ENCODE measurements at places on chromosomes 1 and 21.
A peak's percentile ranks its signal among the peaks of the same experiment; 100 is the strongest.

DNA sequence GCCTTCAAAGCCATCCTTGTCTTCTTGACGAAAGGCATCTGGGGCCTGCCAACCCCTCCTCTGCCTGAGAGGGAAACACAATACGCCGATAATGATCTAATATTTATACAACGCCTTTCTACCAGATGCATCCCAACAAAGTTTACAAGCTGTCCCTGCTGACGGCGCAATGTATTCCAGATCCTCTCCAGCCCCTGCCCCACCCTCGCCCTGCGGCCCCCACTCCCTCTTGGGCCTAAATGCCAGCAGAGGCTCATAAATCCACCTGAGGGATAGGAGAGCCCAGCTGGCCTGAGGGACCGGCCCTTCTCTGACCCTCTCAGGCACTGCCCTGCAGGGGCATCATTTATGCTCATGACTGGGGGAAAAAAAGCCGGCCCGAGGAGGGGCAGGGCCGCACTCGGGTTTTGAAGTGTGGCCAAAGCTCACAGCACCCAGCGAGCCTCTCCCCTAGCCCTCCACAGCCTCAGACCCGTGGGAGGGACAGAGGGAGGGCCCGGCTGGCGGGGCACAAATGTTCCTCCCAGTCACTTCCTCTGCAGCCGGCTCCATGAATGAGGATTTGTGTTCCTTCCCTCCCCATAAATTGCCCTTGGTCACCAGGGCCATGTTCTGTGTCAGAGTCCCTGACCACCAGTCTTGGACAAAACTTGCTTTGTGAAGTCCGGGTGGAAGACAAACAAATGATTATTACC lies 140.3 kb downstream of the FOXD2 start:
- DNase-seq: no peak

GRCh38 chr21:37700641-37701202 lies 215.5 kb downstream of the KCNJ6 start:
- no peak for DNase-seq

GRCh38 chr1:229863651-229864545 lies 203.1 kb upstream of the GALNT2 start:
- DNase-seq: no peak

- no peak for DNase-seq
Measured at GRCh38 chr1:95028954-95029353, 43.8 kb downstream of the ALG14 start.

DNA sequence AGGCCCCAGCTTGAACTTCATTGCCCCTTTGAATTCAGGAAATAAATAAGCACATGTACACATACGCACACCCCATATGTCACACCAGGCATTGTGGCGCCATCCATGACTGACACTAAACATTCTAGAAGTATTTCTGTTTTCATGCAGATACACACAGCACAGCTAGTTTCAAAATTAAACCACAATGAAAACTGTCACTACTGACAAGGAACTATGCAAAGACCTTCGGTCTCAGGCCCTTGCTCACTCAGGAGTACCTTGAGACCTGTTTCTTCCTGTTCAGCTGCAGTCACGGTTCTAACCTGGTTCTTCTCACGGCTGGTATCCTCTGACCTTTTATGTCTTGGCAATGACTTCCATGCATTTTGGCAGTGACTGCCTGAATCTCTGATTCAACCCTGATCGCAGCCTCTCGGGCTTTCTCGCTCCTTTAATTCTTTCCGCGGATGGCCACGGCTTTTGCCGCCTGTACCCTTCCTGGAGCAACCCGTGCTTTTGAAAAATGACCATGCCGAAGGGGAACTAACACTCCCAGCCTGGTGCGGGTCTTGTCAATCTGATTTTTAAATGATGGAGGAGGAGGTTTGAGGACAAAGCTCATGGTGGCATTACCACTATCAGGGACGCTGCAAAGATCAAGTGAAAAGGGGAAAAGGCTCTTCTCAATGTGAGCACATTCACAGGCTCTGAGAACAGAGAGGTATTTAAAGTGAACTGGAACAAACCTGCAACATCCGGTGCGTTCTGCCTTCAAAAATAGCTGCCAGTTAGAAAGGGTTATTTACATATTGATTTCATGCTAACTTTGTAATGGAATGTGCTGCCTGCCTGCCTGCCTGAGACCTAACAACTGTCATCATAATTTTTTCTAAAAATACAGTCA lies 384.6 kb downstream of the RRAGC start:
- no peak for DNase-seq

GRCh38 chr1:227127891-227128290 lies 187.8 kb downstream of the COQ8A start:
- DNase-seq: no peak

DNA sequence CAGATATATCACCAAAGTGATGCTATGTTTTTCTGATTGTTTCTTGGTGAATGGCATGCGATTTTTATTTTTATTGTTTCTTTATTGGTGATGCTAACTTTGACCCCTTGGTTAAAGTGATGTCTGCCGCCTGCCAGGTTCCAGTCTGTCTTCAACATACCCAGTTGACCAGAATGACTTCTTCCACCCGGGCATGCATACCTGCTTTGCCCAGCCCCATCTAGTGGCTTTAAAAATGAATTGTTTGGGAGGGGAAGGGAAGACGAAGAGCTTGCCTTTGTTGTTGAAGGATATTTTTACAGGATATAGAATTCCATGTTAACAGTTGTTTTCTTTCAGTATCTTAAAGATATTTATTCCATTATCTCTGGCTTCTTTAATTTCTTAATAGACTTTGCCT lies 65.1 kb downstream of the ATG4C start:
- DNase-seq: no peak

DNA sequence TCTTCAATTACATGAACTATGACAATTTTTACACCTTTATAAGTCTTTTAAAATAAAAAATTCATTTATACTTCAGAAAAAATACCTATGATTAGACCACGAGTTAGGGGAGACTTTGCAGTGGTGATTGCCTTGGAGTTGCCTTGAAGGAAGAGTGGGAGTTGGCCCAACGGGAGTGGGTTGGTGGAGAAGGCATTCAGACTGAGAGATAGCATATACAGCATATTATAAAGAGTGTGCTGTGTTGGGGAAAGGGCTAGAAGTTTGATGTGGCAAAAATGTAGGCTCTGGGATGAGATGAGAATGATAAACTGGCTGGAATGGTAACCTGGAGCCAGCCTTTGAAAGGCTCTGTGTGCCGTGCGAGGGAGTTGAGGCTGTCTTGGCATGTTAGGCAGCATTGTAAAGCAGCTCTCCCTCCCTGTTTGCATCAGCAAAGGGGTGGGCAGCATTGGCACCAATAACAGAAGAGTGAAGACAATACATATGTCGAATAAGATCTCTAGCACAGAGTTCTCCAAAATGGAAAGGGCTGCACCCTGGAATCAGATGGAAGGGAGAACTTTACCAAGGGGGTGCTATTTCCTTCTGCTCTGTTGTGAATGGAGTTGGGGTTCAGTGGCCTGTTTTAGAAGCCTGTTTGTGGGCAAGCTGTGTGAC lies 24.4 kb downstream of the MPZL1 start:
- no peak for DNase-seq

DNA sequence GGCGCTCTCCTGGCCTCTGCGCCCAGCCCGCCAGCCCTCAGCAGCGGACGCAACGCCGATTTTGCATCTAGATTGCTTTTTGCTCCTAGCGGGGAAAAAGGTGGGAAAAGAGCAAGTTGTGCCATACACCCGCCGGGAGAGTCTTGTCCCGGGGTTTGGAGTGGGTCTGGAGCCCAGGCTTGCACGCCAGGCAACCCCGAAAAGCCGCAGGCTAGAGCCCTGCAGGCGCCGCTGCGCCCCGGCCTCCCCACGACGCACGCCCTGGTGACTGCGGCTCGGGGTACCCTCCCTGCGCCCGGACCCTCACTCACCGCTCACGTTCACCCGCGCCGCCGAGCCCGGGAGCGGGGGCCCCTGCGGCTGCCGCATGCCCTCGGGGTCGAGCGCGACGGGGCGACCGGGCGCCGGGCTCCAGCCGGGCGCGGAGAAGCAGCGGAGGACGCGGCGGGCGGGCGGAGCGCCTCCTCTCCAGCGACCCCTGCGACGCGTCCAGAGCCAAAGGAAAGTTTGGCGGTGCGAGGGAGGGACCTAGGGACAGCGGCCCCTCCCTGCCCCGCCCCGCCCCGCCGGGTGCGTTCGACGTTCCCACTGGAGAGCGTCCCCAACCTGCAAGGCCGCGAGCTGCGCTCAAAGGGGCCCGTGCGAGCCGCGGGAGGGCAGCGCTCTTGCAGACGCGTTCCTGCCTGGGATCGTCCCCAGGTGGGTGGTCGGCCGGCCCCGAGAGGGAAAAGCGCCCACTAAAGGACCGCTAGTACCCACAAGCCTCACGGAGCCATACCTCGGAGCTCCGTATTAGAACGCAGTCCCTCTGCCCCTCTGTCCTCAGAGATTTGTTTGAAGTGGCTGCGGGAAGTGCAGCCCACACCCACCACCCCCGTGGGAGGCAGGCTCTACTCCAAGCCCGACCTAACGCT lies at the start of gene LPAR3:
TSS of gene LPAR3 (minus strand) at position 502 of the 914 bp plus-strand sequence. CDS start 27,086 bp downstream, outside the sequence.
- DNase-seq: peak; percentile 49

DNA sequence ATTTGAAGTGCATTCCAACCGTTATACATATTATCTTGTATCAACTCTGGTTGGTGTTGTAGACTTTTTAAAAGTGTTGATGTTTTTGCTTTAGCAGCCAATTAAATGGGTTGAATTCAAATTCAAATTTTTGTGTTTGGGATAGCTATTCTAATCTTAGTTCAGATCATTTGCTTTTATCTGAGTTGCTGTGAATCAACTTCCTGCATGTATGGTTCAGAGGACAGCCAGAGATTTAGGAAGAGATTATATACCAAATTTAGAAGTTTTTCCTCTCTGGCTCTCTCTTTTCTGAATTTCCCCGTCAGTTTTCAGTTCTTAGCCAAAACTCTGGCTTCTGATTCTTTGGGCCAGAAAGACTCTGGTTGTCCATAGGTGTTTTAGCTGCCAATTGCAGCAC lies 415.5 kb downstream of the NUF2 start:
- DNase-seq: no peak

GRCh38 chr1:83845437-83846071 lies 153.4 kb downstream of the TTLL7 start:
- no peak for DNase-seq

- DNase-seq: no peak
Measured at GRCh38 chr1:230773396-230774033, 26.3 kb downstream of the CAPN9 start.

DNA sequence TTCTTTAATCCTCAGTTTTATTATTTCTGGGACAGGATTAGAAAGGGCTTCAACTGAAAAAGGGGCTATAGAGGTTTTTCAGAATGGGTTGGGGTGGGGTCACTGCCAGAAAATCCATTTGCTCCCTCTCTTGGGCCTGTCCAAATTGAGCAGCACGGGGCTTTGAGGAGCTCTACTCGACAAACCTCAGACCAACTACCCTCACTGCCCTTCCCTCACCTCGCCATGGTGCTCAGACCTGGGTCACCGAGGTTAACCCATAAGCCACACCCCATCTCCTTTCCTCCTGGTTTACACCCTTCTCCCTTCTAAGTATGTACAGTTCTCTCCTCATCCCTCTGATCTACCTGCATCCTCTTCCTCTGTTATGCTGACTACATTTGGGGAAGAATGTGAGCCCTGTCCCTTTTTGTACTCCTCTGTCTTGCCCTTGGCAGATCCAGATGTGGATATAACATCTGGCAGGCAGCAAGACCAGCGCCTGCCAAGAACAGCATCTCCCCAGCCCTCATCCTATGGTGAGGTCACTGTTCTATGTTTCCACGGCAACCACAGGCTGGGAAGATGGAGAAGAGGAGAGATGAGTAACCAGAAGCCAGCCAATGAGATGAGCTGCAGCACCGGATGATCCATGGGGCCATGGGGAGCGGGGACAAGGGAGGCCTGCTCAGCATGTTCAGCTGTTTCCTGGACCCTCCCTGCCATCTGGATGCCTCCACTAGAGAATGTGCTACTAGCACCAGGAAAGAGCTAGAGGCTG lies 3.7 kb upstream of the FABP3 start:
- DNase-seq: no peak

- DNase-seq: no peak
Measured at GRCh38 chr1:157117527-157118057, 18.0 kb upstream of the ETV3L start.

DNA sequence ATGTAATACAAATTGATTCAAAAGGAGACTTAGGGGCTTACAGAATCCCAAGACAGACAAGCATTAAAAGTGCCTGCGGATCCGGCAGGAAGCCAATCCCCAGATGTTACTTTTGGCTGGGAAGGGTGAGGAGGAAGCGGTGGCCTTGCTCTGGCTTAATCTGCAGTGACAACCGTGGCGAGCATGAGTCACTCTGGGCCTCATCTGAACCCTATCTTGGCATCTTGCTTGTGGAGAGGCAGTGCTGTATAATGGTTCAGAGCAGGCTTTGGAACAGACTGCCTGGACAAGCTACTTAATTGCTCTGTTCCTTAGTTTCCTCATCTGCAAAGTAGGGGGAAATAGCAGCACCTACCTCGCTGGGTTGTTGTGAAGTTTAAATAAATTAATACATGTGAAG lies 74.1 kb downstream of the XCL2 start:
- peak; percentile 62 for DNase-seq

DNA sequence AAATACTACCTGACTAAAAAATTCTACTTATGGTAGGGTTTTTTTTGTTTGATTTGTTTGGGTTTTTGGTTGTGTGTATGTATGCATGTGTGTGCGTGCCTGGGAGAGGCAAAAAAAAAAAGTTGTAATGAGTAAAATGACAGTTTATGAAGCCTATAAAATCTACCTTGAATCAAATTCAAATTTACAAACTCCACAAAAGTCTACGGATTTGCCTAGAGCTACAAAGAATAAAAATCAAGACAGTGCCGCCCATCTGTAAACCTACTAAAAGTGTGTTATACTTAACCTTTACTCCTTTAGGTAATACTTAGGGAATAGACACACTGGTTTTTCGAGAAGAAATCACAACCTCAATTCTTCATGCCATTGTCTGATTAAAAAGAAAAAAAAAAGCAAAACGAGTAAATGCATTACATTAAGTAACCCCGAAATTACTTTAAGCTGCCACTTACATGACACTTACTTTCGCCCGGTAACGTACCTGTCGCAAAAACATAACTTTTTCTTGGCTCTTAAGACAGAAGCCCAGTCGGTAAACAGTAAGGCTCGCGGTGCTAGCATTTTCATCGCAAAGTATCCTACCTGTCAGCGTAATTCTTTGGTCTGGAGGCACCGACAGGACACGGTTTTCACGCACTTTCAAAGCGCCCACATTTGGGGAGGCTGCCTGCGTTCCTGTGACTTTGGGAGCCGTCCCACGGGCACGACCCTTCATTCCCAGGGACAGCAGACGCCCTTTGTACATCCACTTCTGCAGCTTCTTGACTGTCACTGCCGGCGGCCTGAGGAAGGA lies 951 bp downstream of the SYDE2 start:
- no peak for DNase-seq

DNA sequence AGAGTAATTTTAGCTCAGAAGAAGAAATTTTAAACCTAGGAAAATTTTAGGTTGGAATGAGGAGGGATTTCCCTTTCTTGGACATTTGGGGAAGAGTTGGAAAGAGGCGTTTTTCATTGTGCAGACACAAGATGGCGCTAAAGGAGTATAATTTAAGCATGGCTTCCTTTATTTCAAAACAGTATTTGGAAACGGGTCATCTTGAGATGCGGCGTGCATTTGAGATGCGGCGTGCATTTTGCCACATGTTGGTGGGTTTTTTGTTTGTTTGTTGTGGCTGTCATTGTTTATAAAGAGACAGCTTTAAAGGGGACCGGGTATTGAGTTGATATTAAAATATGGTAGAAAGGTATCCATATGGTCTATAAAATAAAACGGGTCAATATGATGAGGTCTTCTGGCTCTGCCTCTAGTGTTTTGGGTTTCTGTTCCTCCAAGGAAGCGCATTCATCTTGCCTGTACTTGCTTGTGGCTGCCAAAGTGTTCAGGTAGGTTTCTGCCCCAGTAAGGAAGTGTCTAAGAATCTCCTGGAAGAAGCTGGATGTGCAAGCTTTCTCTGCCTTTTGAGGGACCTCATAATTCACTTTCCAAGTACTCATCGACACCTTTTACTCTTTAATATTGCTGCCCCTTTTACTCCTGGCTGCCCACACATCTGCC lies 210.3 kb downstream of the SLC35F3 start:
- DNase-seq: peak; percentile 28
